ENCODE measurements at places on chromosomes 2 and 18.

GRCh38 chr2:196293751-196294515 lies 122.6 kb upstream of the STK17B start:
- DNase-seq = no peak

DNA sequence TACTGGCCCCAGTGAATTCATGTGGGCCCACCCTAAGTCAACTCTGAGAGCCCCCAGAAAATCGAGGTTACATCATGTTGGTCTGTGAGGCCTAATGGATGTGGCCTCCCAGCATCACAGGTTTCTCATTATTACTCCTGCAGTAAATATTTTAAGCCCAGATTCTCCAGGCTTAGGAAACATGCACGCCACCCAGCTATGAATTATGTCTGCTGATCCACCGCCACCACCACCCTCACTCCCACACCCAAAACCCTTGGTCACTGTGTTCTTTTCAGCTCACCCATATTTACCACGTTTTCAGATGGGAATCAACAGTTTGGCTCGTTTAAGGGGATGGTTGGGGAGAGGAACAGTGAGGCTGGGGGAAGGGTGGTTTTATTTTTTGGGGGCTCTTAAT lies 128.6 kb downstream of the NCK2 start:
- no peak for DNase-seq

- no peak for DNase-seq
Measured at GRCh38 chr2:50346629-50347357, 685.1 kb downstream of the NRXN1 start.

GRCh38 chr2:67572721-67573435 lies 175.7 kb downstream of the ETAA1 start:
- DNase-seq = no peak

DNA sequence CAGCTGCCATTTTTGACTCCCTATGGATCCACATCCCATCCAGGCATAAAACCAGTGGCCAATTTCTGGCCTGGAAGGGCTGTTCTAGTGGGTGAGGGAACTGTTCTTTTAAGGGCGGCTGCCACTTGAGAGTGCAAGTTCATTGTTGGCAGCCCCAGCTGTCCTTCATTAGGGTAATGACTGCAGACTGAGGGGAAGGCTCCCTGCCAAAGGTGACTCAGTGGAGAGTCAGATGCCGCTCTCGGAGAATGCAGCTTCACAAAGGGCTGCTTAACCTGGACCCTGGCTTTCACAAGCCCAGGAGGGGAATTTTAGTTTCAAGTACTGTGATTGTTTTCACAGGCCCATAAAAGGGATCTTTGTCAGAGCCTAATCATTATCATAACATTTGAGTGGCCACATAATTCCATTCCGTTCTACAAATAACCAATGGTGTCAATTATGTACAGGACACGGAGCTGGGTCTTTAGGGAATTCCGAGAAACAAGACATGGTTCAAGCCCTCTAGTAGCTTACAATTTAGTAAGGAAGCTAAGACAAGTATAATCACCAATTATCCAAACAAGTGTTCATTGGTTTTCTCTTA lies 235.7 kb downstream of the CDCA7 start:
- DNase-seq = no peak

- DNase-seq = no peak
Measured at GRCh38 chr18:35572644-35573043, 8.9 kb upstream of the GALNT1 start.

- no peak for DNase-seq
Measured at GRCh38 chr2:26324903-26325302, 21.0 kb upstream of the SELENOI start.

GRCh38 chr18:31736630-31737029 lies 24.1 kb downstream of the SLC25A52 start:
- no peak for DNase-seq

All from esophagus squamous epithelium (tissue), 5 donors.